CD4-positive, alpha-beta T cell (primary cell): ENCODE measurements at places on chromosomes 7 and 10.

- DNase-seq: no peak
Observed at GRCh38 chr10:92413519-92413918, 122.6 kb downstream of the MARCHF5 start.

GRCh38 chr10:17161775-17162174, 32.2 kb upstream of the CUBN start:
- DNase-seq: no peak

- no peak for DNase-seq
Observed at GRCh38 chr7:513521-514166, 6.0 kb downstream of the PDGFA start.

DNA sequence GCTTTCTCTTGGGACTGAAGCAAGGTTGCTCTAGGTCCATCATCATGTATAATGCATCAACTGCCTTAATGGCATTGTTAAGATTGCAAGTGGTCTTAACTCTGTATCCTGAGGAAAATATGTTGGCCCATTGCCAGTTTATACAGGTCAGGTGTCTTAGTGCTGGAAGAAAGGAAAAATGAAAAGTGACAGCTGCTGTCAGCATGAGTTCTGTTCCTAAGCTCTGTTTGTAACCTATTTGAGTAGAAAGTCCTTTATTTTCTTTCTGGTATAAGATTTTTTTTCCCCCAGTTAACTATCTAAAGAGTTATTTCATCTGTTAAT, 127.2 kb downstream of the SRI start:
- DNase-seq: no peak

DNA sequence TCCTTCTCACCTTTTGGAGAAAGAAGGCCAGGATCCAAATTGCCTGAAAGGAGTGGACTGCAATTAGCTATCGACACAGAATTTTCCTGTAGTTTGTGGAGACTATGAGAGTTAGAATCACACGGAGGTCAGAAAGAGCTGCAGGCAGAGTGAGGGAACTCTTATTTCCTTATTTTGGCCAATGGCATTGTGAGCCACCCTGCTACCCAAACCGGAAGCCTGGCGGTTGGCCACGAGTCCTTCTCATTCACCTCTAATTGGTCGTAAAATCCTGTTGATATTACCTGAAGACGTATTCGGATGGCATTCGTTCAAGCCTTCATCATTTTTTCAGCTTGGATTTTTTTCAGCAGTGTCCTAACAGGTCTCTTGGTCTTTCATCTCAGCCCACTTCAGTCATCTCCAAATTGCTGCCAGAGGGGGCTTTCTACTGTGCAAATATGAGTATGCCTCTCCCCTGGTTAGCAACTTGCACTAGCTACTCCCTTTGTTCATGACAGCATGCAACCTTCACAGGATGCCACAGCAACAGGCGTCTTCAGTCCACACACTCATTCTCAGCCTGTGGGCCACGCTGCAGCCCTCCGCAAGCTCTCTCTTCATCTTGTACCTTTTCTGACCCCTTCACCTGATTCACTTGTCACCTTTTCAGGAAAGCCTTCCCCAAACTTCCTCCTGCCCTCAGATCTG, 66.9 kb downstream of the GATA3 start:
- no peak for DNase-seq

GRCh38 chr10:101896225-101896877, 52.8 kb upstream of the KCNIP2 start:
- DNase-seq: no peak
